Skeletal muscle tissue (tissue), 5 donors: ENCODE measurements at places on chromosomes 3 and 15. TPM values are rescaled to one million over a fixed set of nuclear protein-coding genes. Genes with fewer than 3 reads are reported as not detected.

Gene TRH
- total RNA-seq = 0.52 TPM

Gene NANOGP8
- total RNA-seq = not detected

Gene IL20RB
- 0.52 TPM for total RNA-seq

Gene SLC51B
- 0.52 TPM for total RNA-seq

Gene GOLGA6L4
- total RNA-seq = 0.52 TPM

Gene DAZL
- total RNA-seq = not detected

Gene PRR20G
- total RNA-seq = not detected

Gene EBLN2
- total RNA-seq = 8.4 TPM

Gene MBNL1
- total RNA-seq = 76.7 TPM

Gene RGMA
- total RNA-seq = 5.7 TPM

Gene TM4SF1
- total RNA-seq = 81.4 TPM

Gene PTX3
- 11.5 TPM for total RNA-seq

Gene XYLB
- 7.3 TPM for total RNA-seq

Gene FOXB1
- total RNA-seq = not detected
